AG08395 (cell line): ENCODE measurements at places on chromosomes 4 and X.
A peak's percentile ranks its signal among the peaks of the same experiment; 100 is the strongest.

GRCh38 chrX:136752346-136752745 is 28.4 kb downstream of the ARHGEF6 start:
- no peak for DNase-seq

DNA sequence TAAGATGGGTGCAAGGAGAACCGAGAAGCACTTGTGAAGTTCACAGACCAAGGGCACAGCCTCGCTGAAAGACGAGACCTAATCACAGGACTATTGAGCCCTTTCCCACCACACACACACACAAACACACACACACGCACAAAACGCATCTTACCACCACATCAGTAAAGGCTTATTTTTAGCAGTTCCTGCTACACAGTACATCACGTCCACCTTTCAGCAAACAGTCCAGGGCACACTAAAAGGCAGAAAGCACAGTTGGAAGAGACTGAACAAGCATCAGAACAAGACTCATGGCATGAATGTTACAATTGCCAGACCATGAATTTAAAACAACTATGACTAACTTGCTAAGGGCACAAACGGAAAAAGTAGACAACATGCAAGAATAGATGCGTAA is 83.6 kb upstream of the MAPK10 start:
- no peak for DNase-seq

DNA sequence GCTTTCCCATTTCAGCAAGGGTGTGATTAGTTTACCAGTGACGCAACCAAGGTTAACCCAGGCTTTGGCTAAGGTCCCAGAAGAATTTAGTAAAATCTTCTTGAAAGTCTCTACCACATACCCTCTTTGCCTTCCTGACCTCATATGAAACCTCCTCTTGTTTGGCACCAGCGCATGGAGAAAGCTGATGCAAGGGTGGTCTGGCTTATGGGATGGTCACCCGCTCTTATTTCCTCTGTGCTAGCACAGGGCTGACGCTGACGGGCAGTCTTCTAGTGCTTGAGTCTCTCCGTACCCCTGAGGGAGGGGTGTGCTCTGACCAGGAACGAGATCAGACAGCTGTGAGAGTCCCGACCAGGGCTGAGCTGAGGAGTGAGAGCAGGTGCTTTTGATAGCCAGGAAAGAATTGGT is 137.6 kb downstream of the TENM3 start:
- no peak for DNase-seq

GRCh38 chrX:110145854-110146253 is 142.9 kb downstream of the TMEM164 start:
- DNase-seq, result peak; percentile 56

- DNase-seq, result no peak
Measured at GRCh38 chrX:137426695-137427425, 139.1 kb upstream of the ZIC3 start.

DNA sequence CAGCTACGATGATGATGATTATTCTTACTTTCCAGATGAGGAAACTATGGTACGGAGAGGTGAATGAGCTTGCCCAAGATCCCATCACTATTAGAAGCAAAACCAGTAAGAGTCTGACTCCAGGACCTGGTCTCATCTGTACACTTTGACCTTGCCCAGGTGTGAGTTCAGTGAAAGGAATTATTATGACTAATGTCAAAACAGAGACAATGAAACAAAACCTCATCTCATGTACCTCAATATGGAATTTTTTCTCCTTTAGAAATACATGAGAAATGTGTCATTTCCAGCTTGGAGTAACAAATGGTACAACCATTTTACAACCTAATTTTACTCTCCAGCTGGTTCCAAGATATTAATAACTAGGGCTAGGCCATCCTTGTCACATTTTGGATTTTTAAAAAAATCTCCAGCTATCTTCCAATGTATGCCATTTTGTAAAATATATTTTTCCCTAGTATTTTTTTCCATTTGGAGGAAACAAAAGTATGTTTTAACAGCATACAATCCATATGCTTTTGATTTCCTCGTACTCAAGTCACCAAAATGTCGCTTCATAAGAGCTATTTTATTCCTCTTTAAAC is 213.8 kb downstream of the PTTG2 start:
- no peak for DNase-seq

GRCh38 chrX:116449156-116449555 is 12.8 kb downstream of the SLC6A14 start:
- no peak for DNase-seq
